Neuronal stem cell (in vitro differentiated cells): ENCODE measurements at places on chromosomes 6 and 20.

DNA sequence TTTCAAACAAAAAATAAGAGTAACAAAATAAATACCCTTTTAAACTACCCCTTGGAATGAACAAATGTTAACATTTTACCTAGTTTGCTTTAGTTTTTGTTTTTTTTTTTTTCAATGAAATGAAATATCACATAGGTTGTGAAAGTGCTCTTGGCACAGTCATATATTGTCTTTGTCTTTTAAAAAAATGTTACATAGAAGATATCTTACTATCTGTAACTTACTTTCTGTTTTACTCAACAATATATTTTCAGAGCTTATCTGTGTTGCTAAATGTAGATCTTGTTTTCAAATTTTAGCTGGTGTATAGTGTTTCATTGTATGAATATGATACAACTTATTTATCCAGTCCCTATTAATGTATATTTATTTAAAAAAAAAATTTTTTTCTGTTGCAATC, 8.6 kb downstream of the CEP57L1 start:
- DNase-seq = no peak

DNA sequence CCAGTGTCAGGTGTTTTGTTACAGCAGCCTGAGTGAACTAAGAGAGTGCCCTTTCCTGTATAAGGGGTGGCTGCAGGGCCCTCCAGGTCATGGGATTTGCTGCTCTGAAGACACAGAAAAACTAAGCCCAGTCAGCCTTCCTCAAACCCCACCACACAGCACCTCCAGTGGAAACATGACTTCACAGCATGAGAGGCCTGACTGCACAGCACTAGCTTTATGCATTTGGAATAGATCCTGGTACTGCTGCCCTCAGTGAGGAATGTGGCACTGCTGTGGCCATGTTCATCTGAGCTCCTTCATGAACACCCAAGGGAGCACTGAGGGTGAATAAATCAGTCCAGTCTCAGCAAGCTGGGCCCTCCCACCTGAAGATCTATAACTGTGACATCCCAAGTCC, 296.1 kb upstream of the FOXQ1 start:
- no peak for DNase-seq

- no peak for DNase-seq
These were observed 2.3 kb downstream of the LINC00237 start for GRCh38 chr20:21103582-21104465.

GRCh38 chr6:17585766-17586490, 14.2 kb upstream of the FAM8A1 start:
- DNase-seq = no peak

DNA sequence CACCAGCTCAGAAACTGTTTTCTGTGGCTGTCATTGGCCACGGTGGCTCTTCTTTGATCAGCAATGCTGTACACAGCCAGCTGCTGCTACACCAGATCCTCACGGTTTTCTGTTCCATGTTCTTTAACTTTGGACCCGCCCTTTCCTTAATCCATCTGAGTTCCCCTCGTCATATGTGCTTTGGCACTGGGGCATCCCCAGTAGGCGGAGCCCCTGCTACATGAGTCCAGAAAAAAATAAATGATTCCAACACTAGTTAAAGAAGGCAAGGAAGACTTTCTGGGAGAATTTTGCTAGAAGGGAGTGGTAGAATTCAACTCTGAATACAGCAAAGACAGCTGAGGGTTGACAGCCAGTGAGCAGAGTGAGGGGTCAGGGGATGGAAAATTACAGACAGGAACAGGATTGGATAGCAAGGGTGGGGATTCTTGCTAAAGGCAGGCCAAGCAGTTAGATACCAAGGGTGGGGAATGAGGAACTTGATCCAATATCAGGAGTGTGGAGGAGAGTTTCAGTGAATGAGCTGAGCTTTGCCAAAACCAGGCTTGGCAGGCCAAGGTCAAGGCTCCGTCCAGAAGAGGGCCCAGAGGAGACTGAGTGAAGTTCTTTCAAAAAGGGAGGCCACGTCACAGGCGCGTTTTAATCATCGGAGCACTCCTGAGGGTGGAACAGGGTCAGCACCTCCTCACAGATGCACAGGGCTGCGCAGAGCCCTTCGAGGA, 391.8 kb downstream of the CDH4 start:
- no peak for DNase-seq

GRCh38 chr20:11924923-11925322, 7.2 kb downstream of the BTBD3 start:
- DNase-seq = no peak

GRCh38 chr20:39268491-39268951, 306.4 kb downstream of the DHX35 start:
- DNase-seq = no peak

GRCh38 chr6:108275976-108276375, 15.1 kb upstream of the SNX3 start:
- DNase-seq = no peak

GRCh38 chr6:18897350-18897749, 510.2 kb downstream of the RNF144B start:
- DNase-seq = no peak
